ENCODE measurements at places on chromosomes 1 and 21.

- no peak for DNase-seq
Observed at GRCh38 chr1:91381844-91382243, 22.8 kb downstream of the HFM1 start.

- no peak for DNase-seq
Observed at GRCh38 chr1:33228935-33229487, 27.3 kb upstream of the ZNF362 start.

DNA sequence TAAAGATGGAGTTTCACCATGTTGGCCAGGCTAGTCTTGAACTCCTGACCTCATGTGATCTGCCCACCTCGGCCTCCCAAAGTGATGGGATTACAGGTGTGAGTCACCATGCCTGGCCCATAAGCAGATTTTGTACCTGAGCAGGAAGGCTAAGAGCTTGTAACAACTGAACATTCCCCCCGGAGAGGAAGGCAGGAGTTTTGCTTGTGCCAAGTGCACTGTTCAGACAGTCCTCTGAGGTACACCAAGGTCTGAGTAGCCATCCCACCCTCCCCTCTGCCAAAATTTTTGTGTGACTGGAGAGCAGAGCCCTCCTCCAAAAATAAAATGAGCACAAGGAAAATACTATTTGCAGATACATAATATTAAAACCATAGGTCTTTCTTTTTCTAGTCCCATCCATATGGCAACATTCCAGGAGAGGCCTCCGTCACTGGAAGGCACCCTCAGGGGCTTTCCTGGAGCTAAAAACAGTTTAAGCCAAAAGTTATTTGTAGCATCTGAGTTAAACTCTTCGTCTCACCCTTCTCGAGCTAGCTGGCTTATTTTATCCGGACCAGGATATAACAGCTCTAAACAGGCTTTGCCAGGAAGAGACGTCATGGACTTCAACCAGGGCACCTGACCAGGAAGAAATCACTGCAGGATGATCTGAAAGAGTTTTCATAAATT lies 27.2 kb downstream of the CAPN2 start:
- no peak for DNase-seq

GRCh38 chr21:45108808-45109781 lies 34.7 kb downstream of the ADARB1 start:
- DNase-seq, result no peak

DNA sequence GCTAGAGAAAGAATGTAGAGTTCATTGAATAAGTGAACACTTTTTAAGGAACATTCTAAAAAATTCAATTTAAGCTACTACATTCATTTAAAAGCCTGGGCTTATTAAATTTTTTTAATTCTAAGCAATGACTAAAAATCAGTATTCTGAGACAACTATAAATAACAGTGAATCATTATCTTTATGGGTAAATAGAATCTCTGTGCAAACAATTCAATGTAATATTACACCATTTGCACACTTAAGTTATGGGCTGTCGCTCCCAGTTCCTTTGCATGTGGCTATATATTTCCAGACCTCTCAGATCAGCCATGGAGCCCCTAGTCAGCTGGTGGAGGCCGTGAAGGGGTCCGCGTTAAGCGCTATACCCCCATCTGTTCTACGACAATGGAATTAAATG lies 65.1 kb downstream of the KCNK1 start:
- DNase-seq, result no peak

- DNase-seq, result no peak
Observed at GRCh38 chr1:245432228-245432875, 277.6 kb downstream of the KIF26B start.

All from CD4-positive, alpha-beta T cell treated with Interferon gamma for 1 hour (primary cell).